ENCODE measurements at places on chromosomes 5 and 9.

GRCh38 chr5:154712518-154713437 lies 42.4 kb upstream of the LARP1 start:
- DNase-seq: no peak

DNA sequence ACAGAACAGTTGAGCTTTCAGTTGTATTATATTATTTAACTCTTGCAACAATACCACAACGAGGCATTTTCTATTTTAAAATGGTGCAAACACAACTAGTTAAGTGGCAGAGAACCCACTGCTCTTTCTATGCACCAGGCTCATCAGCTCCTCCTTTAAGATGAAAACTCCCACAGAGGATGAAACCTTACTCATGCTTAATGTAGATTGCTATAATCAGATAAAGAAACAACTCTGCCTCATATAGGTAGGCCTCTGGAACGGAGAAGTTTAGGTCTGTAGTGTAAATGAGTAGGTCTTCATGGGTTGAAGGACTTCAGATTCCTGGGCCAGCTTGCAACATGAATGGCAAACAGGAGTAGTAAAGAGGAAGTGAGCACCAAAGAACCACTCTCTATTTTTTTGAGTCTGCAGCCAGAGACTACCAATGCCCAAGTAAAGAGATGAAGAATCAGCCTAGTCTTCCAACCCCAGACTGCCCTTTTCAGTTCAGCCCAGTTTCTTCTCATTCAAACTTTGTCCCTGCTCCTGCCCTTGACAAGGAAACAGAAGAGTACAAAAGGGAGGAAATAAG lies 33.9 kb downstream of the HACD4 start:
- no peak for DNase-seq

- no peak for DNase-seq
Measured at GRCh38 chr9:105403552-105404248, 44.1 kb upstream of the FSD1L start.

DNA sequence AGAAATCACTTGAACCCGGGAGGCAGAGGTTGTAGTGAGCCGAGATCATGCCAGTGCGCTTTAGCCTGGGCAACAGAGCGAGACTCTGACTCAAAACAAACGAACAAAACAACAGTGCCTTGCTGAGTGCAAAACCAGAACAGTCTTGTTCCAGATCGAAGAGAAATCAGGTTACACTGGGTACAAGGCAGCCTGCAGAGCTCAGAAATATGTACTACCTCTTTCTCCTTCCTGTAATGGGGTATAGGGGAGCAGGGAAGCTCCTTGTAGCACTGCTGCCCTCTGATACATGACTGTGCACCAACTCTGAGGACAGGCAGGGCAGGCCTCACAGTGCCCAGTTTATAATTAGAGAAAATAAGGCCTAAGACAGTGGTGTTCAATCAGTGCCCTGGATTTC lies 24.7 kb downstream of the TBC1D2 start:
- DNase-seq: no peak

- DNase-seq: no peak
Measured at GRCh38 chr5:160097991-160098390, 21.3 kb downstream of the PWWP2A start.

Data from lower leg skin (tissue), 4 donors.